Liver (tissue), 10 donors: ENCODE measurements at places on chromosomes 5 and 9.

- DNase-seq, result peak; percentile 40
Measured at GRCh38 chr5:399296-400281, 43.4 kb upstream of the EXOC3 start.

- DNase-seq, result no peak
Measured at GRCh38 chr9:93080406-93080805, 15.6 kb upstream of the CARD19 start.

DNA sequence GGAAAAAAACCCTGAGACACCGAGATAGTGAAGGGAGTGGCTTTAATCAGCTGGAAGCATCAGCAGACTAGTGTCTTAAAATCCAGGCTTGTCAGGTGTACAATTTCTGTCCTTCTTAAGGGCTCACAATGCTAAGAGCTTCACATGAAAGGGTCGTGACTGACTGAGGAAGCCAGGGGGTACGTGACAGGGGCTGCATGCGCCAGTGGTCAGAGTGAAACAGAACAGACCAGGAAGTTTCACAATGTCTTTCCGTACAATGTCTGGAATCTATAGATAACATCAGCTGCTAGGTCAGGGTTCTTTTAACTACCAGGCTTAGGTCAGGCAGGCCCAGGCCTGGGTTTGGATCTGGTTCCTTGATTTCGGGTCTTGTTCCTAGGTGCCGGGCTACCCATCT lies 253.0 kb downstream of the CDH10 start:
- no peak for DNase-seq

- DNase-seq, result no peak
Measured at GRCh38 chr5:73997960-73998359, 372.0 kb downstream of the ARHGEF28 start.

- no peak for DNase-seq
Measured at GRCh38 chr5:40653221-40654022, 26.3 kb upstream of the PTGER4 start.

GRCh38 chr5:145221416-145221815 lies 613.7 kb downstream of the PRELID2 start:
- DNase-seq, result no peak

GRCh38 chr9:83141887-83142286 lies 78.9 kb upstream of the RASEF start:
- no peak for DNase-seq

DNA sequence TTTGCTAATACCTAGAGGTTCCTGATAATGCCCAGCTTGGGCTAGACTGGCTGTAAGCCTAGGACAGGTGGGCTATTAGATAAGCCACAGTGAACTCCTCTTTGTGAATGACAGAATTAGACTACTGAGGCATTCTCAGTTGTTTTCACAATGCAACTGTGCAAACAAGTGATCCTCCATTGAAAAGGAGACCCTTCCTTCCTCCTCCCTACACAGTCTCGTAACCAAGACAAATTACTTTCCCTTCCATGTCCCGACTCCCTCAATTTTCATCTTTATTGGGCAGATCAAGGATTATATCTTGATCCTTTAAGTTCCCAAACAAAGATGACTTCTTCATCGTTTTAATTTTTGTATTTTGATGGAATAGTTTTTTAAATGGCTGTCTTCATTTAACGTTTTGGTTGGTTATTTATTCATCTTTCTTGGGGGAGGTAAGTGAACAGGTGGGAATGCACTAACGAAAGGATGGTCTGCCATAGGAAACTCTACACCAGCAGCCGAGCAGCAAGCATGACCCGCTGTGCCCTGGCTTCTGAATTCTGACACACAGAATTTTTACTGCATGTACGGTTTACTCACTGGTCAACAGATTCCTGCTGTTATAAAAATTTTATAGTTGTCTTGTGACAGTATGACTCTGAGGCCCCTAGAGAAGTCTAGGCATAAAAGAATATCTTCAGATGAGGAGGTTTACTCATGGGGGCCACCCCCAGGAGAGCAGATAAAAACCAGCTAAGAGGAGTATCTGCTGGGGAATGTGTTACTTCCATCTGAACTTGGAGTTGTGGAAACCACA lies 137.5 kb upstream of the TUT7 start:
- no peak for DNase-seq

DNA sequence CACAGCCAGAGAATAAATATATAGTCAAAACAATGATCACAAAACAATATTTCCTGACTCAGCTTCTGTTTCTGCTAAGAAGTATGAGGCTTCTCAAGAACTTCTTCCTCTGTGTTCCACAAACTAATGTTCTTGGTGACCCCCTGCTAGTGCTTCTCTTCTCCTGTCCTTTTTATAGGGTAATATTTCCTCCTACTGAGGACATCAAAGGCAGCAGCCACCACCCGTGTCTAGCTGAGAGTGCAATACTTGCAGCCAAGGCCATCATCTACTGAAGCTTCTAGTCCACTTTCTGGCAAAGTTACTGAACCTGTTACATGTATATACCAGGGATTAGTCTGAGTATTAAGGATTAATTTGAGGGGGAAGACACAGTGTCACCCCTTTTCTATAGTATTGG lies 83.7 kb upstream of the SLC12A2 start:
- no peak for DNase-seq

DNA sequence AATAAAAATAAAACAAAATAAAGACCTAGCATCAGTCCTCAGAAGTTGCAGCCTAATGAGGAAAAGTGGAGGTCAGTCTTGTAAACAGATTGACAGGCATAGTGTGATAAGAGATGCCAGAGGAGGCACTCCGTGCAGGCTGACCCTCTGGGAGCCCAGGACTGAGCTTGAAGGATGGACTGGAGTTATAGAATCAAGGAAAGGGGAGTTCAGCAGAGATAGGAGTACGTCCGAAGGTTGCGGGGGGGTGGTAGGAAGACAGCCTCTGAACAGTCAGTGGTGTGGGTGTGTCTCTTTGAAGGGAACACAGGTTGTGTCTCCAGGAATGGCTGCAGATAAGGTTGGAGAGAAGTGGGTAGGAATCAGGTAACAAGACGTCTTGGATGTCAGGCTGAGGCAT lies 126.1 kb upstream of the CPEB4 start:
- DNase-seq, result no peak

DNA sequence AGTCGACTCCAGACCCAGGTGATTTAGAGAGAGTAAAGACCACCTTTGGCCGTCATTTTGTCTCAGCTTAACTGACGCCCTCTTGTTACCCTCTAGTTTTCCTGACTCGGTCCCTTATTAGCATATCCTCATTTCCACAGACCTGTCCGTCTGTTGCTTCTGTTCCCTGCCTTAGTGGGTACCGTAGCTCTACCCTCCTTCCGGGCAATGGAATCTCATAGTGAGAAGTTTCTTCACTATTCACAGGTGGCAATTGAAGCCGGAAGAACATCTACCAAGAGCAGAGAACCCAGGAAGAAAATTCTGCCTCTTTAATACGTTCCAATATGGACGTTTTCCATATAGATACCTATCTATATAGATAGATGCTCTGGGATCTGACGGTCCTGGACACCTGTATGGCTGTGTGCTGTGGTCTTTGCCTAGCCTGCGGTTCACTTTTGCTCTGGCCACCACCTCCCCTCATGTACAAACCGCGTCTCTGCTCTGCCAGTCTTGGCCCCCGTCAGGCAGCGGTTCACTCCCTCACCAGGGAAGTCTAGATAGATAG lies 652 bp upstream of the TMEM161B start:
- no peak for DNase-seq

DNA sequence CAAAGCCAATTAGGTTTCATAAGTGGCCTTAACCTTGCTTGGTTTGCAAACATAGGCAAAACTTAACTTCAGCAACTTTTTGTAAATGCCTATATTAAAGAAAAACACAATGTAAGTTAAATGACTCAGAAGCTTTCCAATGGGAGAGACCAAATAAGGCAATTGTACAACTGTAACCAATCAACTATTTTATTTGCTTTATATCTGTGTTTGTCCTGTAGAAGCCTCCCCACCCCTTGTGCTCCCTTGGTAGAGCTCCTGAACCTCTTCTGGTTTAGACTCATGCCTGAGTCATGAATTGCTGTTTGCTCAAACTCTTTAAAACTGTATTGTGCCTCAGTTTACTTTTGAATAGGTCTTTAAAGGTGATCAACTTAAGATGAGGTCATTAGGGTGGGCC lies 3.0 kb upstream of the C1QTNF3 start:
- no peak for DNase-seq

DNA sequence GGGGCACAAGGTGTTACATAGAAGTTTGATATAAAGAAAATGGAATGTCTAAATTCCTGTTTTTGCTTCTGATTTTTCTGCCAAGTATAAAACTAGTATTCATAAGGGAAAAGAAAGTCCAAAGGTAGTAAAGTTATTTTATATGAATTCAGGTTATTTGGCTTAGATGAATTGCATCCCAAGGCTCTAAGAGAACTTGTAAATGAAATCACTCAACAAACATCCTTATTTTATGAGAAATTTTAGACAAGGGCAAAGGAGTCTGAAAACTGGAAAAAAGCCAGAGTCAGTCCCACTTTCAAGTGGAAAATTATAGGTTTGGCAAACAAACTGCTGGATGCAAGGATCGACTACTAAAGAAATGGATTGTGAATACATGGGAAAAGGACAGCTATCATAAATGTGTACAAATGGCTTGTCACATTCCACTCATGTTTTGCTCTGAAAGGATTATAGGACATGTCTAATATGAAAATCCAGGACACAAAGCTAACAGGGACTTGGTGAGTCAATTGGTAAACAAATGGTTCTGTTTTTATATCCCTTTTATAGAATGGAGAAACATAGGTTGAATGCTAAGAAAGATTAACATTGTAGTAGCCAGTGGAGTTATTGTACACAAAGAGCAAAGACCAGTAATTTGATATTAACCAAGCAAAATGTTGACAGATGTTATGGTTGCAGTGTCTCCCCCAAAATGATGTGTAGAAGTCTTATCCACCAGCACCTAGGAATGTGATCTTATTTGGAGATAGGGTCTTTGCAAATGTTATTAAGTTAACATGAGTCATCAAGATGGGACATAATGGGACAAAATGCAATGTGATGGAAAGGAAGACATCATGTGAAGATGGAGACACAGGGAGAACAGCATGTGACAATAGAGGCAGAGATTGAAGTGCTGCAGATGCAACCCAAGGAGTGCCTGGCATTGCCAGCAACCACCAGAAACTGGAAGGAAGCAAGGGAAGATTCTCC lies 495.7 kb downstream of the TLE1 start:
- no peak for DNase-seq
